HuH-7 (cell line): ENCODE measurements at places on chromosomes 5 and 9.

DNA sequence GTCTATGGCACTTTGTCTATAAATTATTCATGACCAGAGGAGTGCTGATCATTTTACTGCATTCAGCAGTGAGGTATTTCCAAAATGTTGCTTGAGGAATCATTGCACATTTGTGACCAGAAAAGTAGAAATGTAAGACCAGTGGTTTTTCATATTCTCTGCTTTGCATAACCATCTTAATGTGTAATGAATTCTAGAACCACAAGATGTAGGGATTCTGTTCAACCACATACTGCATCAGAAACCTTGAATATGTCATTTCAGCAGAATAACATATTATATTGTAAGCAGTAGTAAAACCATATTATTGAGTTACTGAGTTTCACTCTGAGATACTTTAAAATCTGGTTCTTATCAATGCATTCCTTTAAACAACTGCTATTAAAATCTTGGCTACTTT is 1243.4 kb downstream of the MAT2B start:
- DNase-seq = no peak

GRCh38 chr5:177312649-177313181 is 1.0 kb upstream of the MXD3 start:
- peak; percentile 52 for DNase-seq

DNA sequence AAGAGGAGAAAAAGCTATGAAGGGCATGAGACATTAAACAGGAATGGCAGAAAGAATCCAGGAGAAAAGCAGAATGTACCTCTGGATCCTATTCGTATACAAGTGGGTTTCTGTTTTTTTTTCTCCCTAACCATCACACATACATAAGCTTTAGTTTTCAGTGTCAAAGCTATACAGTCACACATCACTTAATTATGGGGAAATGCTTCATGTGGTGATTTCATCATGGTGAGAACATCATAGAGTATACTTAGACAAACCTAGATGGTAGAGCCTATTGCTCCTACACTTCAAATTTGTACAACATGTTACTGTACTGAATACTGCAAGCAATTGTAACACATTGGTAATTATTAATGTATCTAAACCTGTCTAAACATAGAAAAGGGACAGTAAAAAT is 290.6 kb downstream of the AOPEP start:
- DNase-seq = no peak

GRCh38 chr9:112586599-112587155 is 100.0 kb downstream of the KIAA1958 start:
- no peak for DNase-seq

GRCh38 chr9:17881371-17881770 is 302.5 kb downstream of the SH3GL2 start:
- no peak for DNase-seq

DNA sequence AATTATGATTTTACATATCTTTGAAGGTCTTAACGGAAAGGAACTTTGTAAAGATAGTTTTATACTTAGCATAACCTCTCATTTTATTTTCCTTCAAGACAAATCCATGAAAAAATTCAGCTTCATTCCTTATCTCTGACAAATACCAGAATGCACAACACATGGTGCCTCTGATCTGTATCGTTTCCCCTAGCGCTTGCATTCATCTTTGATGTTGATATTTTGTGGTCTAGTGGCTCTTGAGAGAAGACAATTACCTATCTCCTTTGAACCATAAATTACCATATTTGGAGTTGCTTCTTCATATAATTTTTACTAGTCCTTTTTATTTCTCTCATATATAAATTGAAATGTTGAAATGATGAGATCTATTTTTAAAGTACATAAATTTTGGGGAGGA is 551.3 kb downstream of the PDE4D start:
- no peak for DNase-seq

DNA sequence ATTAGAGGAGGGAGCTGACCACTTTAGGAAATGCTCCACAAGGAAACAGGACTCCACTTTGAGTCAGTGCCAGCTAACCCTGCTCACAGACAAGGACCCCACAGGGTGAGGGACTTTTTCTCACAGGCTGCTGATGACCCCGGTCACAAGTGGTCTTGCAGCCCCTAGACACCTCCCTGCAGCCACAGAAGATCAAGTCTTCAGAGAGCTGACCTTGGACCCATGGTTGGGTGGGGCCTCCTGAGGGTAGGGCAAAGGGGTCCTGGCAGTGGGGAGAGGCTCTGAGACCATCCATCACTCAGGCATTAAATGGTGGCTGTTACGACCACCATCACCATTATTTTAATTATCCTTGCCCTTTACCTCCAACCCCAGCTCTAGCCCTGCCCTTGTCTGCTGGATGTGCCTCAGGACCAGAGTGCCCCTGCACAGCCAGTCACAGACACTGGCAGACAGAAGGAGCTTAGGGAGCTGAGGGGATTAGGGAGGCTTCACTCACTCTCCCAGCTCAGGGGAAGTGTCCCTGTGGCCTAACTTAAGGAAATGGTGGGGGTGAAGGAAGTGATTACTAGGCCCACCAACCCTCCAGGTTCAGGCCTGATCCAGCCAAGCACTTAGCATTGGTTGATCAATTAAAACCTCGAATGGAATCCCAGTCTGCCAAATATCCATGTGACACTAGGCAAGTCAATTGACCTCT is 1.6 kb downstream of the ACSL6 start:
- no peak for DNase-seq

DNA sequence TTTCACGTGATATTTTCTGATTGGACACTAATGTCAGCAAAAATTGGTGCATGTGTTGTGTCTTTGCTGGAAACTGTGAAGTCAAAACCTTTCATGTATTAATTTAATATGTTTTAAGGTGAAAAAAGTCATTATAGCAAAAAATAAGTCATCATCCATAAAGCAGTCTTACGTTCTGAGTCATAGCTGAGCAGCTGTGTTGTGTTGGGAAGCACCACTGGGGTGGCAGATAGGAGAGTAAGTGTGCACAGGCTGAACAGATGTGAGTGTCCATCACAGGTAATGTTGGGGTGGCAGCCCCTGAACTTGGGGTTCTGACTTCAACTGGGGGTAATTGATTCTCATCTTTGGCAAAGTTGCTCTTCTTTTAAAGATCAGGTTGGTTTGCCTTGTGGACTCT is 156.8 kb downstream of the NXNL2 start:
- no peak for DNase-seq

DNA sequence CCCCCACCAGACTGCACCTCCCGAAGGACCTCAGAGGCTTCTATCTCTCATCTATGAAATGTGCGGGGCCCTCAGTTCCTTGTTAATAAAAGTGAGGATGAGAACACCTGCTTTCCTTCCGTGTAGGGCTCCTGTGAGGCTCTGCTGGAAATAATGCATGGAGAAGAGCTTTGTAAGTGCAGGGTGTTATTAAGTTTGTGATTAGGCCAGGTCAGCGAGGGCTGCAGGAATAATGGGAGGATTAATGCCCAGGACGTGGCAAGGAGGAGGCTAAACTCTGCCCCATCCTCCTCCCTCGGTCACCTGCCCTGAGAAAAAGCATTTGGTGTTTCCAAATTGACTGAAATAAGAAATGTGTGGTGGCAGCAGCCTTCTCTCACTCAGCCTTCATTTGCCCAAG is 83.5 kb upstream of the HSPA9 start:
- no peak for DNase-seq

GRCh38 chr9:30943446-30944224 is 1440.8 kb upstream of the ACO1 start:
- DNase-seq = no peak

GRCh38 chr9:23830929-23831730 is 5.1 kb upstream of the ELAVL2 start:
- DNase-seq = no peak

DNA sequence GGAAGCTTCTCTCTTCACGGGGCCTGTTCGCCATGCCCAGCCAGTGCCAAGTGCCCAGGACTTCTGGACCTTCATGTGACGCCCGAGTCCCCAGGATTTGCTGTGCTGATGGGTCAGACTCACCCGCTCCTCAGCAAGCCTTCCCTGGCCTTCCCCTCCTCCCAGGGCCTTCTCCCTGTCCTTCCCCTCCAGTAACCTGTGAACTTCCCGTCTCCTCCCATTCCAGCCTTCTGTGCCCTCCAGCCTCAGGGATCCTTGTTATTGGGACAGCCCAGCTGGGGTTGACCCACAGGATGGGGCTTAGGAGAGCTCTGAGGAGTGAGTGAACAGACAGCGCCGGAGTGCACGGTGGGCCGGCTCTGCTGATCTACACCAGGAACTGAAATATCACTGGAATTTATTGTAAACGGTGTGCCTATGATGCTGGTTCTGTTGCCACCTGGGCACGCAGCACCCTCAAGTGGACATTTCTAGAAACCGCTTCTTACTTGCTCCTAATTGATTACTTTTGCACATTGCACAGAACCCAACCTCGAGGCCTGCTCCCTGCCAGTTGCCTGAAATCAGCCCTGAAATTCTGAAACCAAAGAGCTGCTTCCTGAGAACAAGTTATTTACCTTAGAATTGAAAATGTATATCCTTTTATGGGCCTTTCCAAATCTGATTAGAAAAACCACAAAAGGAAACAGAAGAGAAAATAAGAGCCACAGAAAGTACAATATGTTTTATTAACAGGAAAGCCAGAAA is 1.5 kb downstream of the SPAAR start:
- peak; percentile 59 for DNase-seq

- DNase-seq = no peak
Measured at GRCh38 chr9:72936266-72936665, 16.6 kb downstream of the ALDH1A1 start.

DNA sequence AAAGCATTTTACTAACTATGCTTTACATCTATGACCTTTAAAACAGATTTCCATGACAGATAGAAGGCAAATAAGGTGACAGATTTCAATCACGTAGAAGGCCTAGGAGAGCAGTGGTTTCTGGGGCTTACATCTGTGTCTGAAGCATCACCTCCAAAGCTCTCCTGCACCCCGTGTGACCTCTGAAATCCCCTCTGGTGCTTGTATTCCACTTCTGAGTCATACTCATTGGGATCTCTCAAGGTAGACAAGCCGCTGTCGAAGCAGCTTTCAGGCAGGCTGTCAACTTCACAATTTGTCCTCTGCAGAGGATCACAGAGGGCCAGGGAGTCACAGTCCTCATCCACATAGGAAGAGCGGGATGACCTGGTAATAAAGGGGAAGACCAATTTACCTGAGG is 62.2 kb downstream of the RASEF start:
- DNase-seq = no peak

DNA sequence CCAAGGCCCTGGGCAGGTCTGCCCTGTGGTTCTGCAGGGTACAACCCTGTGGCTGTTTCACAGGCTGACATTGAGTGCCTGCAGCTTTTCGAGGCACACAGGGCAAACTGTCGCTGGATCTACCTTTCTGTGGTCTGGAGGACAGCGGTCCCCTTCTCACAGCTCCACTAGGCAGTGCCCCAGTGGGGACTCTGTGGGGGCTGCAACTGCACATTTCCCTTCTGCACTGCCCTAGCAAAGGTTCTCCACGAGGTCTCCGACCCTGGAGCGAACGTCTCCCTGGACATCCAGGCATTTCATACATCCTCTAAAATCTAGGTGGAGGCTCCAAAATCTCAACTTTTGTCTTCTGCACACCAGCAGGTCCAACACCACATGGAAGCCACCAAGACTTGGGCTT is 1645.2 kb upstream of the CDH6 start:
- DNase-seq = no peak
